GF-D8 (cell line): ENCODE measurements at places on chromosomes 7 and 10.

- no peak for DNase-seq
These were observed 76.6 kb downstream of the SEMA3C start for GRCh38 chr7:80842022-80842790.

DNA sequence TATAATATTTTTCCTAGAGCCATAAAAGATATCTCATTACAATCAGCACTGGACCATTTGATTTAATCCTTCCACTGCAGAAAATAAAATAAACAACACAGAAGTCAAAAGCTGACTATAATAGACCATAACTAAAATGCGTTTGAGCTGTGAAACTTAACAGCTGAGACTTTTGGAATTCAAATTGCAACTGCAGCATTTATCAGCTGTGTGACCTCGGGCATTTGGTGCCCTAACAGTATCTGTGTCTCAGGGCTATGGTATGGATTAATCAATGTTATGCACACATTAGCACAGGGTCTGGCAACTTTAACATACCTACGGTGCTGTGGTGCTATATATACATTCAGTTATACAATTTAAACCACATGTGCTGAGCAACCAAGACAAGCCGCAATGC lies 160.1 kb downstream of the COL28A1 start:
- DNase-seq, result no peak

GRCh38 chr7:129958643-129959470 lies 6.1 kb upstream of the UBE2H start:
- peak; percentile 39 for DNase-seq

GRCh38 chr7:123580406-123581161 lies 21.0 kb upstream of the ASB15 start:
- DNase-seq, result no peak

GRCh38 chr7:55005241-55005851 lies 13.5 kb upstream of the EGFR start:
- no peak for DNase-seq

GRCh38 chr7:115216652-115217051 lies 294.8 kb downstream of the MDFIC start:
- no peak for DNase-seq
